ENCODE measurements at places on chromosomes 1 and 21.
A peak's percentile ranks its signal among the peaks of the same experiment; 100 is the strongest.

GRCh38 chr1:6019166-6019845 is 26.4 kb upstream of the KCNAB2 start:
- no peak for DNase-seq

GRCh38 chr1:113686891-113687618 is 72.2 kb downstream of the PHTF1 start:
- no peak for DNase-seq

GRCh38 chr1:9758559-9759121 is 65.1 kb downstream of the CLSTN1 start:
- no peak for DNase-seq

GRCh38 chr1:153360592-153361479 is 3.2 kb downstream of the S100A9 start:
- DNase-seq = no peak

DNA sequence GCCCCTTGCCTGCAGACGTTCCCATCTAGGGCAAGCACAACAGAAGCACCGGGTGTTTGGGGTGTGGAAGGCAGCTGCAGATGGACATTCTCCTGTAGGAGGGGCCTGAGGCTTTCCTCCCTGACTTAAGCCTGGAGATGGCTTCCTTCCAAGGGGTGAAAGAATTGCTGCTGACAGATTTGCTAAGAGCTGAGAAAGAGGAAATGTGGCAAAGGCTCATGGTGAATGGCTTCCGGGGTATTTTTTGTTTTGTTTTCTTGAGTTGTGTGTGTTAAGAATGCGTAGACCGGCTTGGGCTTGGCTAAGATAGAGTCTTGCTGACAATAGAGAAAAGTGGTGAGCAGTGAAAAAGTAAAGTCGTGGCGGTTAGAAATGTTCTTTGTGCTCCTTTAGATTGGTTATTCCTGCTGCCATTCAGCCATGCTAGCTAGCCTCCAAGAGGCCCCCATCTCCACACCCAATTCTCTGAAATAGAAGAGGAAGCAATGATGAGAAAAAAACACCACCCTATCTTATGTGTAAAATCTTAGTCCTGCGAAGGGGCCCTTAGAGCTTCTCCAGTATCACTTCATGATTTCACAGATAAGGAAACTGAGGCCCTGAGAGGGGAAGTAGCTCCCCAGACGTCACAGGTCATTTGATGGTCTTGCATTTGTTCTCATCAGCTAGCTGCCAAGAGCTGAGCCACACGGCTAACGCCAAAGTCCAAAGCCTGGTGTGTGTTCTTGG is 36.9 kb downstream of the EIF2D start:
- DNase-seq = peak; percentile 76

- no peak for DNase-seq
These were observed 46.8 kb downstream of the NTMT2 start for GRCh38 chr1:170192546-170192945.

GRCh38 chr1:16972189-16972895 is 8.1 kb downstream of the MFAP2 start:
- no peak for DNase-seq

GRCh38 chr1:83318366-83318765 is 680.6 kb downstream of the TTLL7 start:
- no peak for DNase-seq

DNA sequence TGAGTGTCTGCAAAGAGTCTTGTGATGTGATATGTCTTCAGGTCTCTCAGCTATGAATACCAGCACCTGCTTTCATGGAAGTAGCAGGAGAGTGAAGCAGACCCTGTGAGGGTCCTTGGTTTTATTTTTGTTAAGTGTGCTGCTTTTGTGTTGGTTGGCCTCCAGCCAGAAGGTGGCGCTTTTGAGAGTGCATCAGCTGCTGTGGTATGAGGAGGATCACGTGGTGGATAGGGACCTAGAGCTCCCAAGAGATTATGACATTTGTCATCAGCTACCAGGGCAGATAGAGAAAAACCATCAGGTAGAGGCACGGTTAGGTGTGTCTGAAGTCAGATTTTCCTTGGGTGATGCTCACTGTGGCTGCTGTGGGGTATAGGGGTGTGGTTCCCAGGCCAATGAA is 1232.1 kb downstream of the MRPL39 start:
- DNase-seq = peak; percentile 36

DNA sequence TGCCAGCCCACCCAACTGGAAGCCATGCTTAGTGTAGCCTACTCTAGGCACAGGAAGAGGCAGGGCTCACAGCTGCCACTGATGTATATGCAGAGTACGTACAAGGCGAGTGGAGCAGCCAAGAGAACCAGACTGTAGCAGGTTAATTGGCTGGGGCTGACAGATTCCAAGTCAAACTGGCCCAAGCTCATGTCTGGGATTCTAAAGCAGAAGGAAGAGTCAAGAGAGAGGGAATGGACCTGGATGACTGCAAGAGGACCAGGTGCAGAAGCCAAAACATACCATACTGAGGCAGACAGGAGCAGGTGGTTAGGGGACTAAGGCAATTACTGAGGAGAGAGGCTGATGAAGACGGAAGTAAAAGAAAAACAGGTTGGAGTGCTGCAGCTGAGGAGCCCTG is 51.3 kb upstream of the LRRN2 start:
- no peak for DNase-seq

DNA sequence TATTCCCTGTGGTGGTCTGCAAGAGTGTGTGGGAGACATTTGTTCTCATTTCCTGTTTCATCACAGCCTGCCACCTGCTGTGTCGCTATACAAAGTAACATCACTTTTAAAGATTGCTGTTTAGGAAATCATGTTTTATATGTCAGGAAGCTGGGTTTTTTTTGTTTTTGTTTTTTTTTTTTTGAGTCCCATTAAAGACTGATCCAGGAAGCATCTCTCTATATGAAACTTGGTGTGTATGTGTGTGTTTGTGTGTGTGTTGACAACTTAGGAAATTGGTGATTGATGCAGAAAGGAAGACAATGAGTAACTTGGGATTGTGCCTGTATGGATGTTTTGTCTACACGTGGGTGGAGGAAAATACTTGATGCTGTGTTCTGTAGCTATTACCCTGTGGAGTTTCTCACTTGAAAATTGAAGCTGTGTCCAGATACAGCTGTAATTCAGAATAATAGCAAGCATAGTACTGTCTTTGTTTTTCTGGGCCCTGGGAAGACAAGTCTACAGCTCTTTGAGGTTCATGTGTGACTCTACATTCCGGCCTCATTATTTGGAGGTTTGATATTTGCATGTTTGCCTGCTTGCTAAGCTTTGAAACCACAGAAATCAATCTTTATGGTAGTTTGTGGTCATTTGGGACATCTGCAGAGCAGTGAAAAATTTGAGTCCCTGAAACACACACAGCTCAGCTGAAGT is 47.9 kb downstream of the LAMC1 start:
- DNase-seq = no peak

DNA sequence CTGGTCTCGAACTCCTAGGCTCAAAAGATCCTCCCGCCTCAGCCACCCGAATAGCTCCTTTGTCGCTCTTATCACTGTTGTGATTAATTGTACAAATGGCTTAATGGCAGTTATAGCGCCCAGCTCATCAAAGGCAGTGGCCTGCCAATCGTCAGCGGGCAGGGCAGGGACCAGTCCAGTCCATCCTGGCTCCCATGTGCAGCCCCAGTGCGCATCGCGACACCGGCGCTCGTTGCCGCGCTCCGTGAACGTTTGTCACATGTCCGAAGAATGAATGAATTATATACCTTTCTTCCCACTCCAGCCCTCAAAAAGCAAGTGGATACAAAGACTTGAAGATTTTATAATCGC is 18.4 kb downstream of the MTX1 start:
- peak; percentile 70 for DNase-seq

GRCh38 chr1:246661451-246661850 is 62.8 kb upstream of the SCCPDH start:
- no peak for DNase-seq

DNA sequence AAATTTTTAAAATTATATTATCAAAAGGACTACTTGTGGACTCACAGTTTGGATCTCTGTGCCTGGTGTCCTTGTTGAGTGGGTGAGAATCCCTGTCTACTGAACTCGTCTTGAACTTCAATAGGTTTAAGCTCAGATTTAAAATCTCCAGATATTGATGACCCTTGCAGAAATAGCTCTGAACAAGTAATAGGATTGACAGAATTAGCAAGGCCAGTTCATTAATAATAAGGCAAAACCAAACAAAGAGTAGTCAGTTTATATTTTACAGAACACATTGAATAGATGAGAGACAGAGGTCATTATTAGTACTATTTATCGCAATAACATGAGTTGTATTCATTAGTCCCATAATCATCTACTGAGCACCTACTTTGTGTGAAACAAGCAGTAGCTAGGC is at the start of gene PDC:
Gene PDC (minus strand): TSS at position 101 of the 400 bp plus-strand sequence. CDS start 11,655 bp downstream, outside the sequence.
- DNase-seq = no peak

DNA sequence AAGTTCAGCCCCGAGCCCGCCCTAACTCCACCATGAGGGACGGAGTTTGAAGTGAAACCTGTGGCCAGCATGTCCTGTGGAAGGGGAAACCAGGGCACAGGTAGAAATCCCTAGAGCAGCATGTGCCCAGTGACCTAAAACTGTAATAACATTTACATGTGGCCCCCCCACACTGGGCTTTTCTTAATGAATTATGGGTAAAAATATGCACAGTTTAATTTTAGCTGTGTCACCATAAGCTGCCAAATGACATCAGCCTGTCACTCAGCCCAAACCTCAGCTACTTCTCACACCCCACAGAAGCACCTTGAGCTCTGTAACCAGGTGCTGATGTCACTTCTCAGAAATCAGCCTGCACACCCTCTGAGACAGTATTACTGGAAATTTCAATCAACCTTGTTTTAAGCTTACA is 50.0 kb upstream of the SLC19A1 start:
- peak; percentile 89 for DNase-seq

DNA sequence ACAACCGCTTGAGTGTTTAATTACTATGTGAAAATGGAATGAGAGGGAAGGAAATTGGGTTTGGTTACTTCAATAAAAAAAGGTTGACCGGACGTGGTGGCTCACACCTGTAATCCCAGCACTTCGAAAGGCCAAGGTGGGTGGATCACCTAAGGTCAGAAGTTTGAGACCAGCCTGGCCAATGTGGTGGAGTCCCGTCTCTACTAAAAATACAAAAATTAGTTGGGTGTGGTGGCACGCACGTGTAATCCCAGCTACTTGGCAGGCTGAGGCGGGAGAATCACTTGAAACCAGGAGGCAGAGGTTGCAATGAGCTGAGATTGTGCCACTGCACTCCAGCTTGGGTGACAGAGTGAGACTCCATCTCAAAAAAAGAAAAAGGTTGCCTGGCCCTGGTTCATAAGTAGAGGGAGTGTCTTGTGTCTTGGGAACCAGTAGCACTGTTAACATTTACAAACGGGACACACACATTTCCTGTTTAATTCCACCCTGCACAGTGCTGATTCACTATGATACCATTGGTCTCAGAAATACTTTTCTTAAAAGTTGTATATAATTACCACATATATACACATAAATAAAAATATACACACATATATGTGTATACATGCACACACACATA is 27.6 kb upstream of the CLDN14 start:
- no peak for DNase-seq

- DNase-seq = no peak
These were observed 54.2 kb downstream of the KIAA1614 start for GRCh38 chr1:180966744-180967536.
